Lower lobe of right lung (tissue), 2 donors: ENCODE measurements at places on chromosomes 7 and 10. TPM values are rescaled to one million over a fixed set of nuclear protein-coding genes. Genes with fewer than 3 reads are reported as not detected.
A peak's percentile ranks its signal among the peaks of the same experiment; 100 is the strongest.

- DNase-seq: no peak
- H3K27me3 ChIP-seq: peaks cover 3% of the 10 kb centered on the region
- H3K4me3 ChIP-seq: no peak overlapping the region
- no peaks in the 10 kb centered on the region for H3K36me3 ChIP-seq
Observed at GRCh38 chr7:101772508-101773211, 44.8 kb upstream of the CUX1 start.

HTR7 gene
- 0.32 TPM for total RNA-seq

DNA sequence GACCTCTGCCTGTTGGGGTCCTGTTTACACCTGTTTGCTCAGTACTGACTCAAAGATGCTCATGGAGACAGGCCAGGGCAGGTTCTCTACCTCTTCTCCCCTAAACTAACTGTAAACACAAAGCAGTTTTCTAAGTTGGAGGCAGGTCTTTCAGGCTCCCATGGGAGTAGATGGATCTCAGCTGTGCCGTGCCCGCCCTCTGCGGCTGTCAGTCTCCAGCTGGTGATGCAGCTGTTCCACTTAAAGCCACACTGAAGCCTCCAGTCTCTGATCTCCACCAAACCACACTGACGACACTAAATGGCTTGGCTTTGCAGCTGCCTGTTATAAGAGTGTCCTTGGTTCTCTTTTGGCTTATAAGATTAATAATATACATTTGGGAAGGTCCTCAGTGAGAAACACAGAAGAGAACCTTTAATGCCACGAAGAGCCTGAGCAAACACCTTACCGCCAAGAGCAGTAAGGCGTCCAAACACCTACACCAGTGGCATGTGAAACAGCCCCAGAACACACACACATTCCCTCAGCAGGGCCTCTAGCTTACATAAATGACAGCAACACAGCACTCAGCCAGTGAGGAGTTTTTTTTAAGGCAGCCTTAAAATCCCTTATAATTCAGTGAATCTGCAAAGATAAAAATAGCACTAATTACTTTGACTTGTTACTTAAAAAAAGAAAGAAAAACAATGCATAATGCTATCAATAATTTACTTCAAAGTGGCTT is 60.4 kb upstream of the KCNIP2 start:
- H3K4me3 ChIP-seq: no peak overlapping the region
- H3K4me1 ChIP-seq: no peaks in the 10 kb centered on the region
- H3K27ac ChIP-seq: no peak overlapping the region
- DNase-seq: no peak

DNA sequence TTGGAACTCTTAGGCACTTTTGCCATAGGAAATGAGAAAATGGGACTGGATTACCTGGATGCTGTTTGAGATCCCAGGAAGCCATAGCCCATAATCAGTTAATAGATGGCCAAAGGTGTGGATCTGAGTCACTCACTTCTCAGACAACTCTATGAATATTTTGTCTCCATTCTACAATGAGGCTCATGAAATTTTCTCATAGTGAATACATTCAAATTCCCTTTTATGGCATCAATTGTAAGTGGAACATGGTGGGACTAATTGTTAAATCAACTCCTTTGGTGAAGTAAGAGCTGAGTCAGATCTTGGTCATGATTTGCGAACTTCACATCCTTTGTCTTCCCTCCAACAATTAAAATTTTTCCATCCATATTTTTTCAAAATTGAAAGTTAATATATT is 222.1 kb downstream of the ARL4A start:
- H3K36me3 ChIP-seq: no peaks in the 10 kb centered on the region
- no peak overlapping the region for H3K27ac ChIP-seq
- DNase-seq: no peak
- H3K27me3 ChIP-seq: no peaks in the 10 kb centered on the region

SPAM1 gene
- not detected for total RNA-seq

DNA sequence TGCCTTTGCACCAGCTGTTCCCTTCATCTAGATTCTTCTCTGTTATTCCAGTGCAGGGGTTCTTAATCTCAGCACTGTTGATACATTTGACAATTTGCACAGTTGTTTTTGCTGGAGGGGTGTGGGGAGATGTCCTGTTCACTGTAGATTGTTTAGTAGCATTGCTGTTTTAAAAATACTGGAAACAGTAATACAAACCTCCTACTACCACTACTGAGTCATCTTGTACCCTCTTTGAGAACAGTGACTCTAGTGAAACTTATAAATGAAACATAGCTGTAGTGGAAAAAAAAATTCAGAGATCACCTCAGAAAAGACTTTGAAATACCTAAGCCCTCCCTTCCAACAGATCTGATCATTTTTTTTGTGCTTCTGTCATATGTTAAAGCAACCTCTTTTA is 154.8 kb upstream of the TMEM196 start:
- no peaks in the 10 kb centered on the region for H3K27me3 ChIP-seq
- no peak overlapping the region for H3K4me3 ChIP-seq
- DNase-seq: no peak
- no peak overlapping the region for H3K27ac ChIP-seq
- H3K36me3 ChIP-seq: no peaks in the 10 kb centered on the region

- H3K27me3 ChIP-seq: no peaks in the 10 kb centered on the region
- H3K4me1 ChIP-seq: peaks cover 36% of the 10 kb centered on the region
- no peaks in the 10 kb centered on the region for H3K36me3 ChIP-seq
- peak overlapping the region; percentile 24 for H3K27ac ChIP-seq
- H3K4me3 ChIP-seq: no peak overlapping the region
- DNase-seq: no peak
Observed at GRCh38 chr7:73871163-73872011, 10.4 kb downstream of the TMEM270 start.

DNA sequence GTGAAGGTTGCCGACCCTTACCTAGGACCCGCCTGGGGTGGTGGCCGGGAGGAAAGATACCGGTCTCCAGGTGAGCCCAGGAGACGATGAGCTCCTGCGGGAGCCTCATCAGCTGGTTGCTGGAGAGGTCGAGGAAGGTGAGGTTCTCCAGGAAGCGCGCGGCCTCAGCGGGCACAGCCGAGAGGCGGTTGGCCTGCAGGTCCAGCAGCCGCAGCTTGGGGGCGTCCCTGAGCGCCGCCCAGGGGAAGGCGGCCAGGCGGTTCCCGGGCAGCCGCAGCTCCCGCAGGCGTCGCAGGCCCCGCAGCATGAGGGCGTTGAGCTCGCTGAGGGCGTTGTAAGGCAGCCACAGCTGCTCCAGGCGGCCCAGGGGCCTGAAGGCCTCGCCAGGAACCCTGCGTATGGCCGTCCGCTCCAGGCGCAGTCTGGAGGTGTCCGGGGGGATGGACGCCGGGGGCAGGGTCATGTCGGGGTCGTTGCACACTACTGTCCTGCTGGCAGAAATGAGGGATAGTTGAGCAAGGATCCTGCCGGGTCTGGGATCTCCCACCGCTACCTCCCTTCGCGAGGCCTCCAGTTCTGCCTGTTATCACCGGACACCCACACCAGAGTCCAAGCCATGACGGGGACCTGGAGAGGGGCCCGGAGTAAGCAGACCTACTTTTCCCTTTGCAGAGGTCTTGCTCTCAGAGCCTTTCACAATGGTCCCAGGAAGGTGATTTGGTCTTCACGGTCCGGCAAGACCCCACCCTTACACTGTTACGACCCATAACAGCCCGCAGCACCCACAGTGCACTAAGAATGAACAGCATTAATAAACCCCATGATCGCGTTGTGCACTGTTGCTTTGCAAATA is 3.9 kb downstream of the LRIT1 start:
- no peaks in the 10 kb centered on the region for H3K4me1 ChIP-seq
- H3K36me3 ChIP-seq: no peaks in the 10 kb centered on the region
- H3K27ac ChIP-seq: no peak overlapping the region
- DNase-seq: no peak
- H3K27me3 ChIP-seq: peaks cover 5% of the 10 kb centered on the region

DNA sequence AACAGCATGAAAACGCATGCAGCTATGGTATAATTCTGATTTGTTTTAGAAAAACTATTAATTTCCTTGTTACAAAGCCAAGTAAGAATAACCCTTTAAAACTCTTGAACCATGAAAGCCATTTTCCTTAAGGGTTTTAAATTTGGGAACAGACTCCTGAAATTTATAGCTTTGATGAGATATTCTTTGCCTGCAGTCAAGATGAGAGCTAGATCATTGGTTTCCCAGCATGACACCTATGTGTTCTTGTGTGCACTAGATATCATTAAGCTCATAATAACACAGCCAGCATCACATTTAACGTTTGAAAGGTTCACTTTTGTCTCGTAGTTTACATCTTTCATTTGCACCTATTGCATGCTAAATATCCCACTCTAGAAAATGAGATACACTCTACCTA is 202.2 kb downstream of the PHF14 start:
- H3K36me3 ChIP-seq: no peaks in the 10 kb centered on the region
- DNase-seq: no peak
- H3K4me1 ChIP-seq: no peaks in the 10 kb centered on the region
- no peak overlapping the region for H3K27ac ChIP-seq
- no peak overlapping the region for H3K4me3 ChIP-seq

DNA sequence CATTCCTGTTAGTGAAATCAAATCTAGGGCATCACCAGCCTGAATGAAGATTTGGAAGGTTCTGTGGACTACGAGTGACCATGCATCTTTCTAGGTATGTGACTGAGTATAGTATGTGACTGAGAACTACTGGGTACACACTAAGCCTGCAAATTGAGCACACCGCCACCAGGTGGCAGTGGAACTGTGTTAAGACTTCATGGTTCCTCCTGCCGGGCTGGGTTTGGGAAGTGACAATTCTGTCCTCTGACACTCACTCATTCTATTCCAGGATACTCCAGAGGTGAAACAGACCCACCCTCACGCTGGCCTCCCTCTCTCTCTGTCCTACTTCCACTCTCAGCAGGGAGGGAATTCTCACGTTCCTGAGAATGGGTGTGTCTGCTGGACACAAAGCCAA is 84.0 kb upstream of the TMEM248 start:
- H3K4me1 ChIP-seq: no peaks in the 10 kb centered on the region
- no peak overlapping the region for H3K4me3 ChIP-seq
- no peaks in the 10 kb centered on the region for H3K27me3 ChIP-seq
- H3K36me3 ChIP-seq: no peaks in the 10 kb centered on the region
- H3K27ac ChIP-seq: no peak overlapping the region

GOLGA7B gene
- 1.0 TPM for total RNA-seq

DNA sequence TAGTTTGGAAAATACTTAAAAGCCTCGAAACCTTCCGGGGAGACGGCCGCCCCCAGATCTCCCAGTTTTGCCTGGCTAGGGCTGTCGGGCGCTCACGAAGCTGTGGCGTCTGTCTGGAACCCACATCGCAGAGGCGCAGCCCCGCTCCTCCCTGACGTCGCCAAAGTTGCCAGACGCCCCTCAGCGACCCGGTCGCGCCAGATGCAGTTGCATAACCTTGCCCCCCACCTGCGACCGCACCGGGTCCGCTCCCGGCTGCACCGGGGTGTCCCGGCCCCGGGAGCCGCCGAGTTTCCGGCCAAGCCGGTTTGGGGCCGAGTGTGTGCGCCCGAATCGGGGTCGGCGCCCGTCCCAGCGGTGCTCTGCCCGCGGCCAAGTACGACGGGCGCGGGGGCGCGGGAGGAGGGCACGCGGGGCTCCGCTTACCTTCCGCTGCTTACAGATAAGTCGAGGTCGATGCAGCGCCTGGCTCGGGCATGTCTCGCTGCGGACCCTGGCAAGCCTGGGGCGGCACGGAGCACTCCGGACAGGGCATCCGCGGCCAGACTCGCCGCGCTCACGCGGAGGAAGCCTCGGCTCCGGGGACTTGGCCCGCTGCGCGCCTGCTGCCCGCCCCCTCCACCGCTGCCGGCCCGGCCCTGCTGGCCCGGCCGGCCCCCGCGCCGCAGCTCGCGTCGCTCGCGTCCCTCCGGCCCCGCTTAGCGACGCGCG is 665 bp downstream of the INSYN2A start:
- H3K27me3 ChIP-seq: peaks cover 25% of the 10 kb centered on the region
- H3K4me3 ChIP-seq: peak overlapping the region; percentile 45
- no peak overlapping the region for H3K27ac ChIP-seq
- peaks cover 17% of the 10 kb centered on the region for H3K4me1 ChIP-seq

DNA sequence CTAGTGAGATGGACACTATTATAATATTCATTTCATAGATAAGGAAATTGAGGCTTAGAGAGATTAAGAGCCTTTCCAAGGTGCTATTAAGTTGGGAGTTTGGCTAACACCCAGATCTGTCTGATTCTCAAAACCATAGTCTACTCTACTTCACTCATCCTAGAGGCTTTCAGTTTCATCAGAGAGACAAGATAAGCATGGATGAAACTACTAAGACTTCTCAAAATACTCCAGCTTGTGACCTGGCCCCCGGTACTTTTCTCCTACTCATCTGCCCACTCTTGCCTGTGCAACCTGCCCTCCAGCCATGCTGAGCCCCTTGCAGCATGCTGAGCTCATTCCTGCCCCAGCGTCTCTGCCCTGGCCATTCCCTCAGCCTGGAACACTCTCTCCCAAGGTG is 12.2 kb upstream of the SLC35B4 start:
- no peaks in the 10 kb centered on the region for H3K36me3 ChIP-seq
- H3K27me3 ChIP-seq: no peaks in the 10 kb centered on the region
- no peak overlapping the region for H3K4me3 ChIP-seq
- DNase-seq: no peak
- H3K4me1 ChIP-seq: no peaks in the 10 kb centered on the region

DNA sequence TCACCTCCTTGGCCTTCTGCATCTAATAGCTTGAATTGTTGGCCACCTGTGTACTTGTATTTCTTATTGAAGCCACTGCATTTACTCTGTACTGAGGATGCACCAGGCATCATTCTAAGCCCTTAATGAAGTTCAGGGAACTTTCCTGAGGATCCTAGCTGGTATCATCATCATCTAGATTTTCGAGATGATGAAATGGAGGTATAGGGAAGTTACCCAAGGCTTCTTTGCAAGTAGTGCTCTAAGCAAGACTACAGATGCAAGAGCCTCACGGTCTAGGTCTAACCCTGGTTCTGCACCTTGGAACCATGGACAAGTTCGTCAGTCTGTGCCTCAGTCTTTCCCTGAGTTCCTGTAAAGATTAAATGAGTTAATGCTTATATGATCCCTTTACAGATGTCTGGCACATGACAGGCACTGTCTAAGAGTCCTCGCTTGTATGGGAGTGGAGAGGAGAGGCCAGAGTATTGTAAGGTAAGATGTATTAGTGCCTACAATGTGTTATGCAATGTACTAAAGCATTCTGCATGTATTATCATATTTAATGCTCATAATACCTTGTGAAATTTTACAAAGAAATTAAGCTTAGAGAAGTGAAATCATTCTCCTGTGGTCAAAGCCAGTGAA is 145.1 kb downstream of the KCNMA1 start:
- no peaks in the 10 kb centered on the region for H3K36me3 ChIP-seq
- H3K27ac ChIP-seq: no peak overlapping the region
- H3K27me3 ChIP-seq: no peaks in the 10 kb centered on the region
- H3K4me1 ChIP-seq: no peaks in the 10 kb centered on the region

- H3K4me3 ChIP-seq: no peak overlapping the region
- no peak for DNase-seq
- no peaks in the 10 kb centered on the region for H3K4me1 ChIP-seq
- H3K36me3 ChIP-seq: no peaks in the 10 kb centered on the region
- no peaks in the 10 kb centered on the region for H3K27me3 ChIP-seq
Observed at GRCh38 chr10:105875050-105875449, 1234.0 kb downstream of the SORCS3 start.

MINDY4 gene
- 13.8 TPM for total RNA-seq

DNA sequence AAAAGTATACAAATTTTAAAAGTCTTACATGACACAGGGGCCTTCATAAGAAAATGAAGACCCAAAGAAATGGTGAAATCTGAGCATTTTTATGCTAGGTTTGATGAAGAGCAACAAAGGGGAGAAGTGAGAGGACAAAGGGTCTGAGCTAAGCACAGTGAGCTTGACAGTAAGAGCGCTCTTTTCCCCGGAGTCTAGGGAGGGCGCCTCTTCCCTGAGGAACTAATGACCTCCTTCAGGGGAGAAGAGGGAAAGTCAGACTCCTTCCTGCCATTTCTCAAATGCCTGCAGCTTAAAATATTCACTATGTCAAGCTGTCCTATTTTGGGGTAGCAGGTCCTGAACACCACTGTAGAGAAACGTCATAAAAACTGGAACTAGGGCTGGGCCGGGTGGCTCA is 18.1 kb upstream of the PAXIP1 start:
- no peaks in the 10 kb centered on the region for H3K27me3 ChIP-seq
- no peaks in the 10 kb centered on the region for H3K4me1 ChIP-seq
- DNase-seq: no peak
